ENCODE measurements at places on chromosomes 3 and 15.

DNA sequence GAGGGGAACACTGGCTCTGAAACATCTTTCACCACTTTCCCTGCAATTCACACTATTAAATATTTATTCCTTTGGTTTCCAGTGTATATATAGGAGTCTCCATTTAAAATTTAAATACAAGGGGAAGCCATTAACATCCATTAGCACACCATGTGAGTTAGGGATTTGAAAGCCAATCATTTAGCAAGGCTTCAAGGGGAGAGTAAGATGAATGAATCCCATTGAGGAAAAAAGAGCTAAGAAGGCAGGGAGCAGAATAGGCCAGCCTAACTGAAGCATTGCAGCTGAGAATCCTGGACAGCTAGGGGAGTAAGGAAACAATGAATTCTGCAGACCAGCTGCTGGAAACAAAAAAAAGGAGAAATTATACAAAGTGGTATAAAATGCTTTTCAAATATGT is 426.1 kb downstream of the IL5RA start:
- DNase-seq = no peak

GRCh38 chr3:184727357-184728009 is 15.6 kb upstream of the MAGEF1 start:
- DNase-seq = no peak

DNA sequence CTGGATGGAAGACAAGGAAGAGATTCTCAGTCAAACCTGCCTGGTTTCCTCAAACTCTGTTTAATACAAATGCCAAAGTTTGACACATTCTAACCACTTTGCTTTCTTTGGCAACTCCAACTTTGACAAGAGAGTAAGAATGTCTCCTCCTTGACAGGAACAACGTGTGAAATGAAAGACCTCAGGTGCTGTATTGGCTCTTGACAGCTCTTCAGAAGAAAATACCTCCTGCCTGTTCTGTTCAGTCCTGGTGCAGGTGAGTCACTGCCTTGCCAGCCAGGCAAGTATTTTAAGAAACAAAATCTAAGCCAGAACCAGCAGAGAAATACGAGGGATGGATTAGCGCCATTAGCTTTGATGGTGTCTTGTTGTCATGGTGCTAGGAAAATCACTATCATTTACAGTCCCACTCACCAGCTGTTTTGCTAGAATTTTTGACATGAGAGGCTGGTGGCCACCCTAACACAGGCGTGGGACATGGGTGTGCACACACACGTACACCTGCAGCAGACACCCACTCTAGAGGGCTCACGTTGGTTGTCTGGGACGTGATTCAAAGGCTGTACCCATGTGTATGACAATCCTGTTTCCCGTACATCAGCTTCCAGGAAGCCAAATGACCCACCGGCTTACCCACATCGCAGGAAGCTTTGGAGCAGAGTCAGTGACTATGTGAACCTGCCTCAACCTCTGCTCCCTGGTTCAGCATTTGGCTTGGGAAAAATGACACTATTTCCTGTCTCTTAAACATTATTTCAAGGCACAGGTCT is 60.4 kb downstream of the CCNL1 start:
- DNase-seq = no peak

- no peak for DNase-seq
Measured at GRCh38 chr15:64716452-64716851, 58.9 kb downstream of the RBPMS2 start.

GRCh38 chr15:38252481-38253350 is at the start of gene SPRED1:
TSS of gene SPRED1 (plus strand) at chr15:38252836. CDS start at chr15:38253186, 350 bp downstream.
- DNase-seq = no peak

DNA sequence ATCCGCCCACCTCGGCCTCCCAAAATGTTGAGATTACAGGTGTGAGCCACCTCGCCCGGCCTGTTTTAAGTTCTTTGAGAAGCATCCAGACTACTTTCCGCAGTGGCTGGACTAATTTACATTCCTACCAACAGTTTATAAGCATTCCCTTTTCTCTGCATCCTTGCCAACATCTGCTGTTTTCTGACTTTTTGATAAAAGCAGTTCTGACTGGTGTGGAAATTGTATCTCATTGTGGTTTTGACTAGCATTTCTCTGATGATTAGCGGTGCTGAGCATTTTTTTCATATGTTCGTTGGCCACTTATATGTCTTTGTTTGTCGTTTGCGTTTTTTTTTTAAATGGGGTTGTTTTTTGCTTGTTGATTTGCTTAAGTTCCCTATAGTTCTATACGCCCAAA is 208.4 kb upstream of the DPPA4 start:
- no peak for DNase-seq

GRCh38 chr3:155241579-155241978 is 51.9 kb downstream of the STRIT1 start:
- no peak for DNase-seq

GRCh38 chr15:66770518-66771350 is 68.7 kb downstream of the SMAD6 start:
- no peak for DNase-seq

DNA sequence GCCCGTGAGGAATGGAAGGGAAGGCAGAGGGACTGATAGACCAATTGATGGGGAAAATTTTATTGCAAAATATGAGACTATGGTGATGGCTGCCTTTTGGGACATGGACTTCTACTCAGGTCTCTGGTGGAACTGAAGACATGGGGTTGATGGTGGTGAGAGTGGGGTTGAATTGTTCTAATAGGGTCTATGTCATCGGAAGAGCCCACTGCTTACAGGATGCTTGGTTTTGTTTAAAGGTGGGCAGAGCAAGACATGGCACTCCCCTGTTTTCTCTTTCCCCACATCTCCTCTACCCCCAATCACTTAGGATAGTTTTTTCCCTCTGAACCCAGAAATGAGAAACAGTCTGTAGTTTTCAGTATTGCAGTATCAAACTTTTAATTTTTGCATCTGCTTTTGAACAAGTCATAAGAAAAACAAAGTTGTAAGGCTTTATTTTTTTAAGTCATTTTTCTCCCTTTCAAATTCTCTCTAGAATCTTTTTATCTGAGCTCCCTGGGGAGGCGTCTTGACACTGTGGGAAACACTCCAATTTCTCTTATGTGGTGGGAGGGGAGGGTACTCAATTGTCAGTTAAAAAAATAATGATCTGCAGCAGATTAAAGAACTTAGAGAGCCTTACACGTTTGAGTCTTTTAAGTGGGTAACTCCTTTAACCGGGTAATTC is 276.2 kb upstream of the TBC1D5 start:
- no peak for DNase-seq

DNA sequence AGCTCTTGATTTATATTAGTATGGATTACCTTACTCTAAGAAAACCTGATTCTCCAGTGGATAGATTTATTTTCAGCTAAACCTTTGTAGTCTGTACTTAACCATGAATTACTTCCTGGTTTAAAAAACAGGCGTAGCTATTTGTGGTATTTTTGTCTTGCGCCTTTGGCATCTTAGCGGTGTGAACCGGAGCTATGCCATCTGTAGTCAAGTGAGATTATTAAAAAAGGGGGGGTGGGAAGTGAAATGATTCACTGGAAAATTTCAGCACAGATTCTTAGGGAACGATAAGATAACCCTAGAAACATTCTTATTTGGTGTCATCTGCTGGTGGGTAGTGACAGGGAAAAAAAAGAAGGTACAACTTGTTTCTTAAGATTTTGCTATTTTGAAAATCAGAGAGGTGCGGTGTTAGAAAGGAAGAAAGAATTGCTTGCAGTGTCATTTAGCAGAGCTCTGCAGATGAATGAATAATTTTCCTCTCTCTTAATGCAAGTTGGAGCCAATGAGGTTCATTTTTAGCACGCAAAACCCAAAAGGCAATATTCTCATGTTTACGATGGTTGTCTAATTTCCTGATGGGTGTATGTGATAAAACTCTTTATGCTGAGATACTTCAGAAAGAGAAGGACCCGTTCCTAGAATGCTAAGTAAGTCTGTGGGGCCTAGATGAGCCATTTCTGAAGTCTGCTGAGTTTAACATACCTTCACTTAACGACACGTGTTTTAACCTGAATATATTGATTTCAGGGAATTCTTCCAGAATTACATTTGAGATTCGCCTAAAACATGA is 44.0 kb downstream of the PSMD6 start:
- DNase-seq = no peak

GRCh38 chr15:90881978-90882721 is 2.2 kb upstream of the FES start:
- no peak for DNase-seq
